Glomerular endothelial cell (primary cell): ENCODE measurements at places on chromosomes 3 and 15.

- no peak for DNase-seq
Measured at GRCh38 chr3:182412066-182412465, 381.2 kb upstream of the ATP11B start.

DNA sequence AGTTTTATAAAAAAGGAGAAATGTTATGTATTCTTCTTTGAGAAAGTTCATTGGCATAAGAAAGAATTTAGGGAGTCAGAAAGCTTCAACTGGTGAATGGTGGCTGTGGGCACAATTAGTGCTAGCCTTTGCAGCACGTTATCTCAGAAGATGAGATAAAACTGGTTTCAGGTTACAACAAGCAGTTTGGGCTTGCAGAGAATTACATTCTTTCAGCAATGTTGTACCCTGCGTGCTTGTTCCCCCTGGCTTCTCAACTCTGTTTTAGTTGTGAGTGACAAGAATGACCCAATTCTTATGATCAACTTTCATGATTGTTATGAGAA lies 31.6 kb upstream of the ACP3 start:
- DNase-seq = no peak

GRCh38 chr15:40846841-40847222 lies 3.0 kb downstream of the SPINT1 start:
- DNase-seq = no peak

DNA sequence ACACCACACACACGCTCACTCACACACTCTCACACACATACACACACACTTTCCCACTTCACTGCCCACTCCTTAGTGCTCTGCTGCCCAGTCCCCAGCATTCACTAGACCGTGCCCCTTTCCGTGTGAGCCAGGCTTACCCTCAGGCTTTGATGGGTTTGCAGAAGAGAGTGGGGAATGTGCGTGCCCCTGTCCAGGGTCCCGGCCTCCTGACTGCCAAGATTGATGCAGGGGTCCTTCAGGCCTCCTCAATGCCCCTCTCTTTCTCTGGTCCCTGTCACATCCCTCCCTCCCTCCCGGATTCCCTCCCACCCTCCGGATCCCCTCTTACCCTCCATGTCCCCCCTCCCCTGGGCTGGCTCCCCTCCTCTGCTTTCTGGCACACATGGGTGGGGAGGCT lies 27.9 kb upstream of the KIF23 start:
- DNase-seq = no peak

- DNase-seq = no peak
Measured at GRCh38 chr3:126983276-126983652, 349 bp downstream of the PLXNA1 start.

DNA sequence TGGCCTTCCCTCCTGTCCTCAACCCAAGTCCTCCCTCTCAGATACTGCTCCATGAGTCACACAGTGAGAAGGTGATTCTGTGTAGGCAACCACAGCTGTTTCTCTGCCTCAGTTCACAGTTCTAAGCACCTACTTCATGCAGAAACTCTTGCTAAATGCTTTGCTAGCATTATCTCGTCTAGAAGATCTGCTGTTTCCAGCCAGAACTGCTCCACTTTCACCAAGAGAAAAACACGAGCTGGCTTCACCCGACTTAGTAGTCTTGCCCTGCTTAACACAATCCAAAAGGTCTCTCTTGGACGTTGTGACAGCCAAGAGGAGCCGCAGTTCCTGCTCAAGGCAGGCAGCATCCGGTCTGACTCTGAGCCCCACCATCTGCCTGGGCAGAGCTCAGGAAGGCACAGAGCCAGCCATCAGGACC lies 272.1 kb downstream of the UACA start:
- DNase-seq = no peak

DNA sequence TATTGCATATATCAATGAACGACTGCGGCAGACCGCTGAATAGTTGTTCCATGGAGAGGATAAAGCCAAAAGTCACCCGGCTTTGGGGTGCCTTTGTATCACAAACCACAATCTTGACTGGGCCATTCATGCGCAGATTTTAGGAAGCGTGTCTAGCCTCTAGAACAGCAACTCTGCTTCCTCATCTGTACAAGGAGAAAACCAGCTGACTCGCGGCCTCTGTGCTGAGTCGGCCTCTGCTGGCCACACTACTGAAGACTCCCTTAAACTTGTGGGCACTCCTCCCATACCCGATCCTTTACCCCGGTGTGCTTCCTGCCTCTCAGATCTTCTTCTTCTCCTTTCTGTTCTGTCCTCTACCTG lies 872 bp downstream of the DLEC1 start:
- DNase-seq = no peak

DNA sequence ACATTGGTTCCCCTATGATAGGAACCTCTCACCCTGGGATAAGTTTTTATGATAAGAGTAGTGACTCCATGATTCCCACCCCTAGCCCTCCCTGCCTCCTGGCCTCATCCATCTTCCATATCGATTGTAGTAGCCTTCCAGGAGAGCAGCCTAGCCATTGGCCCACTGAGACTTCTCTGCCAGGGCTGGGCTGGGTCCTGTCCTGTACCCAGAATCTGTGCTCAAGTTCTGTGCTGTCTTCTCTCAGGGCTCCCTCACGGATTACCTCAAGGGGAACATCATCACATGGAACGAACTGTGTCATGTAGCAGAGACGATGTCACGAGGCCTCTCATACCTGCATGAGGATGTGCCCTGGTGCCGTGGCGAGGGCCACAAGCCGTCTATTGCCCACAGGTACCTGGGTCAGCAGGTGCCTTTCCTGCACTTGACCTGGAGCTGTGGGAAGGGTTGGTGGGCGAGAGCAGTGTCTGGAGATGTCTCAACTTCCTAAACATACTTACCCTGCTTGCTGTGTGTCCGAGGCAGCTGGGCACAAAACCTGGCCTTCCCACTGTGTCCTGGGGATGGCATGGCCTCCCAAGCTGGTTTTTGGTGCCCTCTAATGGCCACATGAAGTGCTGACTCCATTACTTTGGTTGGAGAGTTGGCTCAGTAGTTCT lies 16.6 kb upstream of the EXOG start:
- peak; percentile 37 for DNase-seq

- DNase-seq = no peak
Measured at GRCh38 chr3:80559701-80560100, 791.9 kb upstream of the ROBO1 start.

GRCh38 chr3:129439226-129439816 lies 427 bp downstream of the MBD4 start:
- DNase-seq = no peak

- DNase-seq = no peak
Measured at GRCh38 chr15:74144153-74144775, 13.9 kb downstream of the ISLR2 start.

- DNase-seq = no peak
Measured at GRCh38 chr3:44932986-44933944, 42.7 kb downstream of the ZDHHC3 start.

GRCh38 chr3:123067689-123068600 lies 1.1 kb downstream of the PDIA5 start:
- no peak for DNase-seq

DNA sequence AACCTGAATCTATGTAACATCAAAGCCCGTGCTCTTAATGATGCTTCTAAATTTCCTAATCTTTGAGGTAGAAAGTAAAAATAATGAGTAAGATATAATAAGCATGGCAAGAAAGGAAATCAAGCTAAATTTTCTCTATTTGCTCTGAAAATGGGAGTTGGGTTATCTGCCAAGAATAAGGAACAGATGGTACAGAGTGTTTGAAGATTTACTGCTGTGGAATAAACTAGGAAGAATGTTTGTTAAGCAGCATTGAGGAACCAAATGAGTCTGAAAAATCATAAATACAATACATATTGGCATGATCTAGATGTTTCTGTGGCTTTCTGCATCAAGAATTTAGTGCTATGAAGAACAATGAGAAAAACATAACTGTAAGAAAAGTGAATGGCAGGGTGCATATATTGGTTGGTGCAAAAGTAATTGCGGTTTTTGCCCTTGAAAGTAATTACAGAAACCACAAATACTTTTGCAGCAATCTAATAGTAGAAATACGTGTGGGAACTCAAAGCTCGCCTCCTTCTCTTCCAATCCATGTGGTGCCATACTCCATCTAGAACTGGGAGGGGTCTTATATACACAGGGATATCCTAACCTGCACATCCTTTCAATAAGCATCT lies 87.6 kb downstream of the SUCNR1 start:
- no peak for DNase-seq

DNA sequence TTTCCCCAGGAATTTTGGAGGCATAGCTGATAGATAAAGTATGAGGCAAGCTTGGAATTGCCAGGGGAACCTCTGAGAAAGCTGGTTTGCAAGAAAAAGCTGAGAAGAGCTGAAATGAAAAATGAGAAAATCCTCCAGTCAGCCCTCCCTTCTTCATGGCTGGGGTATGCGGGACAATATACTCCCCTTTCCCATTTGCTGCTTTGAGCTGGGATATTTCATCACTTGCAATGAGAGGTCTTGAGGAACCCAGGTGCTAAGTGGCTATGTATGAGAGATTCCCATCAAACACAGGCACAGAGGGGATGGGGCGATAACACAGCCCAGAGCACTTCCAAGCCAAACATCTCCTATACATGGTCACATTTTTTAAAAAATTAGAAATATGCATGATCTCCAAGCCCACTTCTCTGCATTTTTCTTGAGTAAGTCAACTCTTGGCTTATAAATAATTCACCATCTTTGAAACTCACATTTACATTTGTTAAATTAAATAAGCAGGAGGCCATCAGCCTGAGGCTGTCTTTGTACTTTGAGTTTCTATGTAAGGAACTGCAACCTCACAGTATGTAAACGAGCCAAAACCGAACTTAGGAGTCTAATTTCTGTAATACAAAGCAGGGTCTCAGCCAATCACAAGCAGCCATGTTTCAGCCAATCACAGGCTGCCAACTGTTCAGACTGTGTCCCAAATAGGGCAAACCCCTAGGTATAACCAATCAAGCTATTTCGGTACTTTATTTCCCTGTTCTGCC lies 983.6 kb upstream of the NR2F2 start:
- no peak for DNase-seq

- DNase-seq = no peak
Measured at GRCh38 chr15:81085213-81085612, 48.9 kb upstream of the CFAP161 start.

DNA sequence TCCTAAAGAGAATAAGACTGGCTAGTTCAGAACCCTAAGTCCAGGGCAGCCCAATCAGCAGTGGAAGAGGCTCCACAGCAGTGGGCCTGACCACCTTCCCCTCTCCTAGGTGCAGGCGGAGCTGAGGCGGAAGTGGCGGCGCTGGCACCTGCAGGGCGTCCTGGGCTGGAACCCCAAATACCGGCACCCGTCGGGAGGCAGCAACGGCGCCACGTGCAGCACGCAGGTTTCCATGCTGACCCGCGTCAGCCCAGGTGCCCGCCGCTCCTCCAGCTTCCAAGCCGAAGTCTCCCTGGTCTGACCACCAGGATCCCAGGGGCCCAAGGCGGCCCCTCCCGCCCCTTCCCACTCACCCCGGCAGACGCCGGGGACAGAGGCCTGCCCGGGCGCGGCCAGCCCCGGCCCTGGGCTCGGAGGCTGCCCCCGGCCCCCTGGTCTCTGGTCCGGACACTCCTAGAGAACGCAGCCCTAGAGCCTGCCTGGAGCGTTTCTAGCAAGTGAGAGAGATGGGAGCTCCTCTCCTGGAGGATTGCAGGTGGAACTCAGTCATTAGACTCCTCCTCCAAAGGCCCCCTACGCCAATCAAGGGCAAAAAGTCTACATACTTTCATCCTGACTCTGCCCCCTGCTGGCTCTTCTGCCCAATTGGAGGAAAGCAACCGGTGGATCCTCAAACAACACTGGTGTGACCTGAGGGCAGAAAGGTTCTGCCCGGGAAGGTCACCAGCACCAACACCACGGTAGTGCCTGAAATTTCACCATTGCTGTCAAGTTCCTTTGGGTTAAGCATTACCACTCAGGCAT lies 33.7 kb downstream of the VIPR1 start:
- no peak for DNase-seq

GRCh38 chr3:186790261-186790981 lies 7.0 kb downstream of the EIF4A2 start:
- no peak for DNase-seq

DNA sequence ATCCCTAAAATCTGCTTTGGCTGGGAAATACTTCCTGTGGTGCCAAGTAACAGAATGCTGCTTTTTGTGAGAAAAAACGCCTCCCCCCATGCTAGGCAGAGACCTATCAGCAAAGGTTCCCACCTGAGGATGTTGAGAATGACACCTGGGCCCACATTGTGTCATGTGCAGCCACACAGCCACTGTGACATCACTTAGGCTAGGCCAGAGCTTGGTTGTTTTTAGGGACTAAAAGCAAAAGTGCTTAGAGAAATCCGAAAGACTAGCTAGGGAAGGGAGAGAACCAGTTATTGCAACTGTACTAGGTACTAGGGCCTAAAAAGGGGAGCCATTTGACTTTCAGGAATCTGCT lies 6.2 kb downstream of the ZDHHC3 start:
- DNase-seq = no peak

GRCh38 chr15:88794001-88794400 lies 9.2 kb upstream of the ACAN start:
- DNase-seq = no peak

DNA sequence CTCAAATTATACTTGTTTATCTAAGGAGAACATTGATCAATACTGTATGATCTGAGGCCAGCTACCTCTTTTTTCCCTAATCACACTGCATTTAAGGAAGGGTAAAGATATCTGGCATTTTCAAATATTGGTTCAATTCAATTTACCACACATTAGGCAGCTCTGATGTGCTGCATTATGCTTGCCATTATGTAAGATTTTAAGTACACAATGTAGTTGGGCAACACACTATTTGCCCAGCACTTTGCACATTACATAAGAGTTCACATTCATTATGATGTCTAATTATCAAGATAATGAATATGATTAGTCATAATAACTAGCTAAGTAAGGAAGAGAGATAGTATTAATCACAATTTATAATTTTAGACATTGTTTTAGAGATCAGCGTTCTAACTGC lies 196.3 kb downstream of the BCHE start:
- no peak for DNase-seq
